ENCODE measurements at places on chromosomes 2 and 18. TPM values are rescaled to one million over a fixed set of nuclear protein-coding genes. Genes with fewer than 3 reads are reported as not detected.

- no peak for DNase-seq
- H3K4me1 ChIP-seq: peaks cover 14% of the 10 kb centered on the region
- H3K36me3 ChIP-seq: no peaks in the 10 kb centered on the region
- no peak overlapping the region for H3K4me3 ChIP-seq
These were observed 58.4 kb upstream of the ACKR3 start for GRCh38 chr2:236511266-236511665.

- H3K27ac ChIP-seq: peak overlapping the region; percentile 37
- no peaks in the 10 kb centered on the region for H3K27me3 ChIP-seq
- H3K4me3 ChIP-seq: no peak overlapping the region
- H3K4me1 ChIP-seq: no peaks in the 10 kb centered on the region
- DNase-seq: no peak
- no peaks in the 10 kb centered on the region for H3K36me3 ChIP-seq
These were observed 5.1 kb upstream of the RAB27B start for GRCh38 chr18:54822872-54823845.

- no peak for DNase-seq
- H3K36me3 ChIP-seq: no peaks in the 10 kb centered on the region
- no peak overlapping the region for H3K27ac ChIP-seq
- H3K4me1 ChIP-seq: no peaks in the 10 kb centered on the region
- H3K4me3 ChIP-seq: no peak overlapping the region
These were observed 1662.1 kb upstream of the NXPH2 start for GRCh38 chr2:140442319-140442718.

DNA sequence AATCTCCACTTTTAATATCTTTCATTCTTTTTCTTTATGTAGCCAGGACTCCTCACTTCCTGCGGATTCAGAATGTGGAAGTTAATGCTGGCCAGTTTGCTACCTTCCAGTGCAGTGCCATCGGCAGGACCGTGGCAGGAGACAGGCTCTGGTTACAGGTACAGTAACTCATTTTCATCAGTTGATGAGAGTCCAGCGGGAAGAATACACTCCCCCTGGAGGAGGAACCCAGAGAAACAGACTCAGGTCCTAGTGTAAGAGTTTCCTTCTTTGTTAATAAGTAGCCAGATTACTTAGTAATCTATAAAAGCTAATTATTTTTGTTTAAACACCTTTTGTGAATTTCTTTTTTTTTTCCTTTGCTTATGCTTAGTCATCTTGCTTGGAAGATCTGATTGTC lies 359.4 kb downstream of the PTPRM start:
- H3K27ac ChIP-seq: no peak overlapping the region
- no peaks in the 10 kb centered on the region for H3K27me3 ChIP-seq
- no peak for DNase-seq
- no peaks in the 10 kb centered on the region for H3K4me1 ChIP-seq

DNA sequence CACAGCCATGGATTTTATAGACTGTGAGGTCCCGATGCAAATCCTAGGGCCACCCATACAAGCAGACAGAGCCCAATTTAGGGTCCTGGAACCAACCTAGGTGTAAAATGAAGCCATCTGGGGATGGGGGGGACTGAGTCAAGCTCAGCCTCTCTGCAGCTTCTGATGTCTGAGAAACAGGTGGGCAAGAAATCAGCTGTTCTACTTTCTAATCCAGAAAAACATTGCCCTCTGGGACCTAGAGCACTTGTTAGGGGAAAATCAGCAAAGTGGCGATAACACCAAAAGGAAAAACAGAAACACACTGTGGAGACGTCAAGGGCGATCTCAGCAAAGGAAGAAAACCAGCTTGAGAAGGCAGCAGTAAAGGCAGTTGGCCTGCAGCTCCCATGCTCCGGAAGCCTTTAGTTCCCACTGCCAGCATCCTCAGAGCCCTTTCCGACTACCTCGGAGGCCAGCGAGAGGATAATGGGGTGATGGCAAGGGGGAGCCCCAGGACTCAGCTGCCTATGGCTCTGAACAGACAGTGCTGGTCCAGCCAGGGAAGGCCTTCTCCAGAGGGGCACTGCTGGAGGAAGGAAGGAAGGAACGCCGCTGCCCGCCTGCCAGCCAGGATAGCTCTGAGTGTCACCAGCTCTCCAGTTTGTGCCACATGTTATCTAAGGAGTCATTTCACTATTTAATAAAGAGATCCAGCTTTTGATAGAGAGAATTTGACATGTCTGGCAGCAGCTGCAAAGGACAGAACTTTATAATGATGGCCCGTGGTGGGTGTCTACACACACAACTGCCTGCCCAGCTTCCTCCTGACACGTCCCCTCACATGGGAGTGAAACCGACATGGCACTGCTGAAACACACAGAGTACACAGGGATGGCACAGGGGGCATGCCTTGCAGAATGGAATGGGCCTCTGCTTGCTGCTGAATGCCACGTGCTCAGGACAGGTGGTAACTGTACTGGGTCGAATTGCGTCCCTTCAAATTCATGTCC lies 37.7 kb downstream of the HS1BP3 start:
- DNase-seq: peak; percentile 34
- peaks cover 82% of the 10 kb centered on the region for H3K4me1 ChIP-seq
- H3K36me3 ChIP-seq: no peaks in the 10 kb centered on the region

- DNase-seq: no peak
- H3K4me3 ChIP-seq: no peak overlapping the region
- H3K27me3 ChIP-seq: no peaks in the 10 kb centered on the region
These were observed 737.1 kb downstream of the TDRD15 start for GRCh38 chr2:21860907-21861306.

DNA sequence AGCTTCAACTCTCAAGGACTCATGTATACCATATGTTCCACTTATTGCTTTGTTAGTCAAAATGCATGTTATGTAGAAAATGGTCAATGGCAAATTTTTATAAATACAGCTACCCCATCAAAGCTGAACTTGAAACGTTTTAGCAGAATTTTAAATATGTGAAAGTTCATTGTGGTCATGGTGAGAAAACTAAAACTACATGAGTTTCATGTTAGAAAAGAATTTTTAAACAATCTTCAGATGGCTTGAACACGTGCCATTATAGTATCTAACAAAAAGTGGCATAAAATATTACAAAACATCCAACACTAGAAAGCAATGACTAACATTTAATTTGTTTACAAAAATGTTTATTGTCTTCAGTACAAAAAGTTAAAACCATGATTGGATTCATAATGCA lies 246.0 kb upstream of the KCNJ3 start:
- no peaks in the 10 kb centered on the region for H3K4me1 ChIP-seq
- H3K27ac ChIP-seq: no peak overlapping the region
- DNase-seq: no peak
- H3K4me3 ChIP-seq: no peak overlapping the region
- H3K27me3 ChIP-seq: no peaks in the 10 kb centered on the region

DNA sequence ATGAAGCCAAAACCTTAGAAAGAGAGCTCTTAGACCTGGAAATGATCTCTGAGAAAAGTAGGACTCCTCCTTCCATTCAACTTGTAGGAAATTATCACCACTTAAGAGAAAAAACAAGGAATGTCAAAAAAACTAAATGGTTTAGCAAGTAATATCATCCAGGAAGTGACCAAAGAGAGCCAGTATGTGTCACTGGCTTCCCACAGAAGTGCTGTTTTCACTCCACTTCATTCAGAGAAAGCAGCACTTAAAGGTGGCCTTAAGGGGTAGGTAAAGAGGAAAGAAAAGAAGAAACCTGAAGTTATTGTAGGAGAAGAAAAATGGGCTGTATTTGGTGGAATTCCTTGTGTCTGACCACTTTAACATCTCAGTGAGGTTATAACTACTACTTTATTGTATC lies 414.4 kb upstream of the ETAA1 start:
- DNase-seq: no peak
- H3K4me3 ChIP-seq: no peak overlapping the region
- H3K4me1 ChIP-seq: peaks cover 7% of the 10 kb centered on the region
- no peaks in the 10 kb centered on the region for H3K27me3 ChIP-seq

GRCh38 chr2:15679386-15679924 lies 87.8 kb downstream of the DDX1 start:
- no peak overlapping the region for H3K4me3 ChIP-seq
- H3K36me3 ChIP-seq: no peaks in the 10 kb centered on the region
- no peak for DNase-seq
- H3K4me1 ChIP-seq: no peaks in the 10 kb centered on the region
- no peaks in the 10 kb centered on the region for H3K27me3 ChIP-seq
- no peak overlapping the region for H3K27ac ChIP-seq

- no peaks in the 10 kb centered on the region for H3K4me1 ChIP-seq
- no peaks in the 10 kb centered on the region for H3K27me3 ChIP-seq
- no peak overlapping the region for H3K27ac ChIP-seq
- no peak overlapping the region for H3K4me3 ChIP-seq
These were observed 160.9 kb upstream of the EPC2 start for GRCh38 chr2:148483665-148484064.

- no peak for DNase-seq
- H3K4me3 ChIP-seq: no peak overlapping the region
- no peaks in the 10 kb centered on the region for H3K27me3 ChIP-seq
- no peaks in the 10 kb centered on the region for H3K36me3 ChIP-seq
- H3K27ac ChIP-seq: no peak overlapping the region
These were observed 119.5 kb downstream of the POLE4 start for GRCh38 chr2:75077909-75078308.

DNA sequence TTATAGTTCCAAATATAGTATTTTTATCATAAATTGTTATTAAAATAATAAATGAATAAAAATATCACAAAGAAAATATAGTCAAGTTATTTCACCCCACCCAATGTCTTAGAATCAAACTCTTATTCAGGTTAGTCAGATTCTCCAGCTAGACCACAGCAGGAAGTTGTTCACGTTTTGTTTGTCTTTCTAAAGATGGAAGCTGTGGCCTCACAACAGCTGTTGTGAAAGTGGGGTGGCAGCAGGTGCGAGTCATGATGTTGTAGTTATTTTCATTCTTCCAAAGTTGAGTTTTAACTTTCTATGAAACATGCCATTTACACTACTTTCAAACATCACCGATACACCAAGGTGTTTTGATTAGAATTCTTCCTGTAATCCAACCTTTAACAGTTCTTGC lies 272.9 kb downstream of the SLC8A1 start:
- H3K36me3 ChIP-seq: no peaks in the 10 kb centered on the region
- H3K27me3 ChIP-seq: no peaks in the 10 kb centered on the region
- no peaks in the 10 kb centered on the region for H3K4me1 ChIP-seq
- H3K27ac ChIP-seq: no peak overlapping the region
- H3K4me3 ChIP-seq: no peak overlapping the region

DNA sequence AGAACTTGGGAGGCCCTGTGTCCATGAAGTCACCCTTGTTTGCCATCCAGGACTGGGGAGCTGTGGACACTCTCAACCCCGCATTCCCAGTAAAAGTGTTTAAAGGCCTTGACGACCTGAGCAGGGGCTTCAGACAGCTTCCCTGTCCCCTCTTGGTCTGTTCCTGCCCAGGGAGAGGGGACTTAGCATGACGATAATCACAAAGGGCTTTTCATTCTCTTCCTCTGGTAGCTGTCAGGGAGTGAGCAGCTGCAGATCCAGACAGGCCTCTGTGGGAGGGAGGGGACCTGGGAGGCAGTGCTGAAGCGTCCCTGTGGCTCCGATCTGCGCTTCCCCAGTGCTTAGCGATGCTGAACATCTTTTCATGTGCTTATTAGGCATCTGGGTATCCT lies 77.8 kb upstream of the HS6ST1 start:
- no peak for DNase-seq
- H3K36me3 ChIP-seq: no peaks in the 10 kb centered on the region

DNA sequence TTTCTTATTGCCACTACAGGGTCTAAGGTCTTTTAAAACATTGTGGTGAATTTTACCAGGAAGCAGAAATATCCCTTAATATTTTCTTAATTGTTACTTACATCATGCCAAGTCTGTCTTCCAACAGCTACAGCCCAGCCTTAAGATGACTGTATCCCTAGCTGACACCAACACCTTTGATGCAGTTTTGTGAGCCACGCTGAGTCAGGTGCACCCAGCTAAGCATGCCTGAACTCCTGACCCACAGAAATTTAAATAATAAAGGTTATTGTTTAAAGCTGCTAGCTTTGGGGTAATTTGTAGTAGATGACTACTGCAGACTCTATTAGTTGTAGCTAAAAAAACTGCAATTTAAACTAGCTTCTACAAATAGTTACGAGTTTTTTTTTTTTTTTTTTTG lies 1757.9 kb upstream of the LRRTM1 start:
- no peak overlapping the region for H3K27ac ChIP-seq
- H3K4me3 ChIP-seq: no peak overlapping the region
- no peaks in the 10 kb centered on the region for H3K27me3 ChIP-seq
- no peak for DNase-seq

DNA sequence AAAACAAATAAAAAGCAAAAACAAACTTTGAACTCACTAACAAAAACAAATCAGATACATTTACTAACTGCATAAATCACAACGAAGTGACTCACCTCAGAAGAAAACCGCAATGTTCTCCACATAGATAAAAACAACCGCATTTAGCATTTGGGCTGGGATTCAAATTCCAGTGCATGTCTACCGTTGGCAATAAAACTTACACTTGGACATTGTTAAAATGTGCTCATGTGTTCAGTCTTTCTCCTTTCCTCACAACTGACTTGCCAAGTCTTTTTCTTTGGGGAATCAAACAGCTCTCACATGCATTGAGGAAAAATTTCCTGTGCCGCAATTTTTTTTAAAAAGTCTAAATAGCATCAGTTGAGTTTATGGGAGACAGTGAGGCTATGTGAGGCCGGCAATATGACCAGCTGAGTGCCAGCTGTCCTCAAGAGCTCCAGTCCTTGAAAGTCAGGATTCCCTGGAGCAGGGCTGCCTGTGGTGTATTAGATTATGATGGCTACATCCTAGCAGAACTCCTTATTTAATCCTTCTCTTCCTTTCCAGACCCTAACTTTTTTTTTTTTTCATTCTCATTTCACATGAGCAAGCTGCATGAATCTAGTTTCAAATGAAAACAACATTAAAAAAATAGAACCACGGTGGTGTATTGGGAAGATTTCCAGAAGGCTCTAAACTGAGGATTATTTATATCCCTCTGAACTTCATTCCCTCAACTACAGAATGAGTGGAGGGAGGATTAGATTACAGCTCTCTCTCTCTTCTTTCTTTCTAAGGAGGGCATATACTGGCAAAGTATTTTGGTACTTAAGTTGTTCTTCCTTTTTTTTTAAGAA lies 70.2 kb upstream of the MEIS1 start:
- no peaks in the 10 kb centered on the region for H3K27me3 ChIP-seq
- H3K27ac ChIP-seq: no peak overlapping the region
- DNase-seq: no peak
- H3K4me1 ChIP-seq: peaks cover 6% of the 10 kb centered on the region
- no peak overlapping the region for H3K4me3 ChIP-seq

- no peak for DNase-seq
- H3K27ac ChIP-seq: no peak overlapping the region
These were observed 170.6 kb upstream of the MYT1L start for GRCh38 chr2:2501454-2502200.

GRCh38 chr2:142965443-142965842 lies 88.0 kb downstream of the KYNU start:
- no peaks in the 10 kb centered on the region for H3K36me3 ChIP-seq
- H3K27me3 ChIP-seq: no peaks in the 10 kb centered on the region
- H3K4me1 ChIP-seq: no peaks in the 10 kb centered on the region
- no peak for DNase-seq
- no peak overlapping the region for H3K4me3 ChIP-seq

PSMA8 gene
- not detected for total RNA-seq

CDK5R2 gene
- total RNA-seq: not detected

HOXD12 gene
- total RNA-seq: not detected

CAPN13 gene
- 23.0 TPM for total RNA-seq

ORC4 gene
- 41.3 TPM for total RNA-seq

REEP1 gene
- total RNA-seq: 6.9 TPM

CRYGC gene
- total RNA-seq: not detected

PRKAG3 gene
- total RNA-seq: not detected

HRH4 gene
- total RNA-seq: 2.0 TPM
